Right ventricle myocardium inferior (tissue), 1 donor: ENCODE measurements at places on chromosomes 1 and 21.

GRCh38 chr1:24705260-24706073 is 39.8 kb upstream of the CLIC4 start:
- DNase-seq = peak; percentile 85

GRCh38 chr1:116991171-116991845 is 10.3 kb upstream of the CD101 start:
- DNase-seq = no peak

GRCh38 chr1:184032306-184032929 is 5.1 kb downstream of the COLGALT2 start:
- no peak for DNase-seq

DNA sequence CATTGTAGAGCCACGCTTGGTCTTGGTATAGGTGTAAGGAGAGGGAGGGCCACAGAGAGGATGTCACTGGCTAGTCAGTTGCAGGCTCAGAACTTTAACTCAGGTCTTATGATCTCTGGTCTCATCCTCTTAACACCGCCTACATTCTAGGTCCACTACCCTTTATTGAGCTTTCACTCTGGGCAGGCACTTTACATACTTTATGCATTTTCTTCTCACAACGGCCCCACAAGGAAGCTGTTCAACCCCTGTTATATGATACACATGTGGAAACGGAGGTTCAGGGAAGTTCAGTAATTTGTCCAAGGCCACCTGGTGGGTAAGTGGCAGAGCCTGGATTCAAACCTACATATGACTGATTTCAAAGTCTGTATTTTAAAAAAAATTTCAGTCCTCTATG is 25.3 kb upstream of the RCAN3 start:
- DNase-seq = no peak

GRCh38 chr1:159652506-159652905 is 61.9 kb downstream of the CRP start:
- no peak for DNase-seq

DNA sequence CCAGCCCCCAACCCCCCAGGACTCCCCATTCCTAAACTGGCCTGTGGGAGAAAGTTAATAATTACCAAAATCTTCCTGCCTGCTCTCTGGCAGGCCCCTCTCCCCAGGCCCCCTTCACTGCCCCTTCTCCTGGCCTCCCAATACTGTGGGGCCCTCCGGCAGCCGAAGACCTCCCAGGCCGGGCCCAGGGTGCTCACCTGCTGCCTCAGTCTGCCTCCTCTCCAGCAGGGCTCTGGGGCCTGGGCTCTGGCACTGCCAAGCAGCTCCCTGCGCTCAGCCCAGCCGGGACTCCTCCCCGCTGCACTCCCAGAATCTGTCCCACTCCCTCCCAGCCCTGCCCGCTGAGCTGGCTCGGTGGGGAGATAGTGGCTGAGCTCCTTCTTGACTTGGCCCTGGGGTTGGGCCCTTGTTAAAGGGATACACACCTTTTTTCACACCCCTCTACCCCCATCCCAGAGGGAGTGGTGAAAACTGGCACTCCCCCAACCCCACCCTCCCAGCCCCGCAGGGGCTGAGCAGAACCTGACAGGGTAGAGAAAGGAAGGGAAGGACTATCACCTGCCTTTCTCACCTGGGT is at the start of gene S100A16:
Gene S100A16 (minus strand): TSS at position 383 of the 577 bp plus-strand sequence. CDS start 4,986 bp downstream, outside the sequence.
- peak; percentile 81 for DNase-seq

GRCh38 chr1:201515895-201516294 is 9.0 kb upstream of the CSRP1 start:
- no peak for DNase-seq

- no peak for DNase-seq
Observed at GRCh38 chr1:68470388-68470970, 20.7 kb upstream of the RPE65 start.

DNA sequence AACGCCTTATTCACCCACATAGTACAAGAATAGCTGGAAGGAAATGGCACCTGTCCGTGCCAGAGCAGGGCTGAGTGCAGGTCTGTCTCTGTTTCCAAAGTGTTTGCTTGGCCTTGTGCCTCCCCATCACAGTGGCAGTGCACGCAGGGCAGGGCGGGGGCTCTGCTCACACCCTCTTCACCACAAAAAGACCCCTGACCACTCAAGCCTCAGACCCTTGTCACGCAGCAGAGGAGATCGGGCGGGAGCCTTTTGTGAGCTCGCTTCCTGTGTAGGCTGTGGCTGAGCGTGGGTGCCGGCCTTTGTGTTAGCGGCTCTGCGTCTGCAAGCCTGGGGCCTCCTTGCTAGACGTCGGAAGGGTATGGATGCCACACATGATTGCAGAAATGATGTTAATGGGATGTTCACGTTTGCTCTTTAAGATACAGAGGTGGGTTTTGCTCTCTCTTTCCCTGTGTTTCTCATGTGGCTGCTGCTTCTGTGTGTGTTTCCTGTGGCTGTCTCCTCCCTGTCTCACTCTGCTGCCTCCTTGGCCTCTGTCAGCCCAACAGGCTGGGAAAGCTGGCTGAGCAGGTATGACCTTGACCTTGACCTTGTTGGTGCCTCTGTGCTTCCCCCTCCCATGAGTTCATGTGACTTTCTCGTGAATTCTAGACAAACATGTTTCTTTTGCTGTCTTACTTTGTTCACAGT is 45.4 kb downstream of the S100B start:
- DNase-seq = no peak

DNA sequence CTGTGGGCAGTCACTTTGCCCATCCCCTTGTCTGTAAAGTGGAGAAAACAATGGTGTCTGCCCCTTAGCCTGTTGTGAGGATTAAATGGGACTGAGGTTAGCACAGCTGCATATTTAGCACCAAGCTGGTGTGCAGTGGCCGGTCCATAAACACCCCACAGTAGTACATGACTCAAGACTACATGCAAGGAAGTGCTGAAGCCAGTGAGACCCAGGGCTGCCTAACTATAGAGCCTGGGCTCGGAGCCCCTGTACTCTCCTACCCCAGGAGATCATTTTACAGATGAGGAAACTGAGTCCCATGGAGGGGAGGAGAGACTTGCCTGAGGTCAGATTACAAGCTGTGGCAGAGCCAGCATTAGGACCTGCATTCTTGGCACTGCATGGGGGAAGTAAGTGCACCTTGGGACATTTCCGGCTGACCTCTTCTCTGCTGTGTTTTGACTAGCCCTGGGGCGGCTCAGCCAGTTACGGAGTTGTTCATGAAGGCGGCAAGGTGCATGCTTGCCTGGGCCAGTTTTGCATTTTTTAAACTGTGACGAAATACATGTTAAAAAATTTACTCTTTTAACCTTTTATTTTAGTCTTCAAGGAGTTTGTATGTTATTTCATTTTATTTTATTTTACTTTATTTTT is 3.2 kb downstream of the SERINC2 start:
- DNase-seq = no peak

DNA sequence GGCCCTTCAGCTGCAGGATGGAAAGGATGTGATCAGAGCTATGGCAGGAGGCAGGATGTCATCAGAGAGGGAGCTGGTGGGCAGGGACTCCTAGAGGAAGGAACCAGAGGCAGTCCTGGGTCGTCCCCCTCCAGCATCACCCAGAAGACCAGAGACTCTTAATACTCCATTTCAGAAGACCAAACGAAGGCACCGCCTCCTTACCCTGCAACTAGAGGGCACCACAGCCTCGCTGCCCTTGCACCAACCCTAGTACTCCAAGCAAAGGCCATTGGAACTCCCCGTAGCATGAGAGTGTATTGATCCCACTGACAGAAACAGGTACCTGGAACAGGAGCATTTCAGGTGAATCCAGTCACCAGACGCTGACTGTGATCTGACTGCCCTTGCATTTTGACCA is 598.1 kb downstream of the NPHP4 start:
- no peak for DNase-seq

DNA sequence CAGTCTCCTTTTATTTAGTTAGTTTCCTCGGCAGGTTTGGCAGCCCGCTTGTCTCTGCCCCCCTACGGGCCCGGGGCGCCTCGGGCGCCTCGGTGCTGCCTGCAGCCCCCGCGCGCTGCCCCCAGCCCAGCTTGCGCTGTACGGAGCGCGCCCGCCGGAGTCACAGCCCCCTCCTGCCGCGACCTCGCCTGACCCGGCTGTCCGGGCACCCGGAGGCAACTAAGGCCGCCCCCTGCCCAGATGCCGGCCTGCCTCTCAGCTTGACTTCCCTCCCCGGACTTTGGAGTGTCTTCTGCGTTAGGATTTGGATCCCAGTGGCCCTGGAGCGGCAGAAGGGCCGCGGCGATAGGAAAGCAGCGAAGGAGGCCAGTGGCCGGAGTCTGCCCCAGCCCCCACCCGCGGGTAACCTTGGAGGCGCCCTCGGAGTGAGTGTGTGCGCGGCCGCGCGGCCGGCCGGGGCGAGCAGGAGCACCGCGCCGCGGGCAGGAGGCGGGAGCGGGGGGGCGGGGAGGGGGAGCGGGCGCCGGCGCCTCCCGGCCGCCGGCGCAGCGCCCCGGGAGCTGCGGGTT is 7.6 kb downstream of the CDKN2C start:
- peak; percentile 84 for DNase-seq

DNA sequence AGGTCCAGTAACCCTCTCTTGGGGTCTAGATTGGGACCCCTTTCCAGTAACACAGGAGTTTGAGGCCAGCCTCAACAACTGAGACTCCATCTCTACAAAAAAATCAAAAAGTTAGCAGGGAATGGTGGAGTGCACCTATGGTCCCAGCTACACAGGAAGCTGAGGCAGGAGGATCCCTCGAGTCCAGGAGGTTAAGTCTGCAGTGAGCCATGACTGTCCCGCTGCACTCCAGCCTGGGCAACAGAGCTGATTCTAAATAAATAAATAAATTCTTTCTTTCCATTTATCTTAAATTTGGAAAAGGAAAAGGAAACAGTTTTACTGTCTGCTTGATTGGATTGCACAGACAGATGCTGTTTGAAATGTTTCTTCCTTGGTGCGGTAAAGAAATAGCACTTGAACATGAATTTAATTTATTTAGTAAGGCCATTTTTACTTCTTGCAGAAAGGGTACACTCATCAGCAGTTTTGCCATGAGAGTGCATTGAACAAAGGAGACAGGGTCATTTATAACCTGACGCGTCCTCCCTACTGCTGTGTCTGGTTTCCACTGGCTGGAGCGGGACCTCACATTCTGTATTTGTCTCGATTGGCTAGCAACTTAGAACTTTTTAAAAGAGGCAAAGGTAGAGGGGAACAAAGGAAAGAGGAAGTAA is 37.0 kb upstream of the ZNF496 start:
- DNase-seq = no peak

DNA sequence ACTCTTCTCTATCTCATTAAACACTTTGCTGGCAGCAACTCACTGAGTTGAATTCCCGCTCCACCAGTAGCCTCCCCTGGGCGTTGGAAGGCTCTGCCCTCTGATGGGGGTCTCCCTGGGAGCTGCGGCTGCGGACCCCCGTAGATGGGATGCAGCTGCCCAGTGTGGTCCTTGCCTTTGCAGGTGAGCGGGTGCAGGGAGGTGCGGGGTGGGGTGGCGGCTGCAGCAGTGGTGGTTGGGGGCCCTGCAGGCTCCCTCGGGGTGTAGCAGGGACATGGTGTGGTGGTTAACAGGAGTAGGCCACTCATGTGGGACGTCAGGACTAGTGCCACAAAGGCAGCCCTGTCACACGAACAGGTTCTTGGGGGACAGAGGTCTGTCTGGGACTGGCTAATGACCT is 42.0 kb downstream of the GALNT2 start:
- no peak for DNase-seq

DNA sequence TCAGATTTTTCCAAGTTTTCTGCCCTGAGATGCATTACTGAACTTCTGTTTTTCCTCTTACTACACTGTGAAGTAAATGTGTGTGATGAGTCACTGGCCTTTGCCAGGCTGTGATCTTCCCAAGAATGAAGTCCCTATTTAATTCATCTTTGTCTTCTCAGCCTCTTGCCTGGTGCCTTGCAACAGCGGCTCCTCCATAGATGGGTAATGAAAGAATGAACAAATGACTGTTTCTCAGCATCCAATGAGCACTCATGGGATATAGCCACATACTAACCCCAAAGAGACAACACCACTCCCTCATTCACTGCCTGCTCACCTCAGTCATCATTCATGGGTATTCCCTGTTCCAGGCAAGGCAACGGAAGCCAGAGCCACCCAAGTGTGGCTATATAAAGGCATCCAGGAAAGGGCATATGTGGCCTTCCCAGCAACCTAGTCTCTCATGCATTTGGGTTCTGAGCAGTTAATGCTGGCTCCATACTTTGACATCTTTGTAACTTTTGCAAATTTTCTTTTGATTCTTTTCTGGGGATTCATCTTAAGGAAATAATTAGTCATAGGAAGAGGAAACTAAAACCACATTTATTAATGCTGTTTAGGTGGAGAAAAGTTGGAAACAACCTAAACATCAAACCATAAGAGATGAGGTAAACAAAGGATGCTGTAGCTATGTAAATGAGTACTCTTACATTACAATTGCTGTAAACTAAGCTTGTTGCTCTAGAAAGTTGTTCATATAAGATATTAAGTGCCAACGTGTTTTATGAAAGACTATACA is 71.9 kb downstream of the HIVEP3 start:
- no peak for DNase-seq

- no peak for DNase-seq
Observed at GRCh38 chr1:164855716-164856329, 296.8 kb downstream of the PBX1 start.

GRCh38 chr1:118275472-118276115 is 90.6 kb upstream of the SPAG17 start:
- no peak for DNase-seq

DNA sequence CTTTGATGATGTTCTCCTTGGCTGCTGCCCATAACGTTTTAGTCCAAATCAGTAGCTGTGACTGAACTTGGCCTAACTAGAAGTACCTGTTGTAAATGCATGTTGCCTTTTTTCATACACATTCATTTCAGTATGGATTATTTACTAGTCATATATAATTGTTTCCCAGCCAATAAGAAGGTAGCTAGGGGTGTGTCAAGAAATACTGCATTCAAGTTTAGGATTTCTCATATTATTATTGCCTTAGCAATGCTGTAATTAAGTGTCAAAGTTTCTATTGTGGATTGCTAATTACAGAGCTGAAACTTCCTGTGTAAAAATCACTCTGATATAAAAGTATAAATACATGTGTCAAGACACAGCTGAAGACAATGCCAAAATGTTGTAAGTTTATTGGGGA is at the start of gene CLDN17:
Gene CLDN17 (minus strand): TSS at position 101 of the 400 bp plus-strand sequence. CDS start 188 bp downstream, outside the sequence.
- no peak for DNase-seq

DNA sequence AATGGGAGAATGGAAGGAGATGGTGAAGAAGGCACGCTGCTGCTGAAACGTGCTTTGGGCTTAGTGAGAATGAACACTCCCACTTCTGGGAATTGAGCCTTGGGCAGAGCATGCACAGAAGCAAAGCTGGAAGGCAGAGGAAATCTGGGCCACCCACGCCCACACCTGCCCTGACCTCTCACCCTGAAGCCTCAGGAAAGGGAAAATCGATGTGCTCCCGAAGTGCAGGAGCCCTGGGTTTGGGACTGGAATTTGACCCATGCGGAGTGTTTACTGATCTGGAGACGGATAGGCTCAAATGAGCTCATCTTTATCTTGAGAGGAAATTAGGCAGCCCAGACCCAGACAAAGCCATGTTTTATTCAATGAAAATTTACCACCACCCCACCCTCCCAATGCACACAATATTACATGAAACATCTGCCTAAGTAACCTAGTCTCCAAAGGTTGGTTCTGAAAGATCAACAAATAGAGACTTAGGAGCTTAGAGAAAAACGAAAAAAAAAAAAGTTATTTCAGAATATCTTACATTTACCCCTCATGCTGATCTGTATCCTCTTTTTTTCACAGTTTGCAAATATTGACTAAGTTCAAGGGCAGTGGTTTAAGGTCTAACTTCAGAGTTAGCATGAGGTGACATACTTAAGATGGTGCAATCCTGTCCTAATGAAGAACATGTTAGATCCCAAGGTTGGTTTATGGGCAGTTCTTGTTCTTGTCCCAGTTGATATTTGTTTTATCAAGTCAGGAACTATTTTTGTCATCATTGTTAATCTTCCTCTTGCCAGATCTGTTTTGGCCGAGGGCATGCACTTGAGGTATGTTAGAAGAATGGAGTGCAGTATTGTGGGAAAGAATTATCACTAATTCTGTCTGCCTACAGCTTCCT is 63.0 kb downstream of the PROX1 start:
- DNase-seq = no peak
